ENCODE measurements at places on chromosomes 16 and 17.

DNA sequence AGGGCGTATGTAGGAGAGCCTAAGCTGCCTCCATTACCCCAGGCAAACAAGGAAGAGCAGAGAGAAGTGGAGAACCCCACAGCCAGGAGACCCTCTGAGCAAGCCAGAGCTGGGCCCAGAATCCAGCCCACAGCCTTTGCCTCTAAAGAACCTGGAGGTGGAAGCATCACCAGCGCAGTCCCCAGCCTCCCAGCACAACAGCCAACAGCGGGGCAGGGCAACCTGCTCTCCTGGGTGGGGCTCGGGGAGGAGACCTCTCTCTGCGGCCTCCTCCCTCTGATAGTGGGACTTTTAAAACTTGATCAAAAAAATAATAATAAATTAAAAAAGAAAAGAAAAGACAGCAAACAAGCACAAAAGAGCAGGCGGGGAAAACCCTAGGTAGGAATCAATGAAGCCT, 45.9 kb downstream of the AXIN2 start:
- no peak for DNase-seq

- no peak for DNase-seq
These were observed 181.2 kb upstream of the COX10 start for GRCh38 chr17:13888056-13888609.

- no peak for DNase-seq
These were observed 25.6 kb upstream of the PABPN1L start for GRCh38 chr16:88892065-88892464.

GRCh38 chr17:33520426-33521330, 227.6 kb upstream of the ASIC2 start:
- DNase-seq: peak; percentile 48

DNA sequence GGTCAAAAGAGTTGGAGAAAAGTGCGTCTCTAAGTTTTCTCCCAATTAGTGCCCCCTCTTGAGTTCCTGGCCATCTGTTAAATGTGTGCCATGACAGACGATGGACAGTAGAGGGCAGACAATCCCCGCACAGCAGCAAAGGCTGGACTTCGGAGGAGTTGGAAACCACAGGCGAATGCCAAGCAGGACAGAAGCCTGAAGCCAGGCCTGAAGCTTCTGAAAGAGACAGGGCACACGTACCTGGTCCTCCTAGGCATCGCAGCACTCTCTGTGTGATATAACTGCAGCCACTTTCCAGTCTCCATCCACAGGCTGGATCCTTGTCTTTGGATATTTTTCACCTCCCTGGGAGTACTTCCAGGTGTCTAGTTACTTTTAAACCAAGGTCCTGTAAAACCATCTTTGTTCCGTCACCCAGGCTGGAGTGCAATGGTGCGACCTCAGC, 14.5 kb downstream of the C17orf100 start:
- peak; percentile 76 for DNase-seq

DNA sequence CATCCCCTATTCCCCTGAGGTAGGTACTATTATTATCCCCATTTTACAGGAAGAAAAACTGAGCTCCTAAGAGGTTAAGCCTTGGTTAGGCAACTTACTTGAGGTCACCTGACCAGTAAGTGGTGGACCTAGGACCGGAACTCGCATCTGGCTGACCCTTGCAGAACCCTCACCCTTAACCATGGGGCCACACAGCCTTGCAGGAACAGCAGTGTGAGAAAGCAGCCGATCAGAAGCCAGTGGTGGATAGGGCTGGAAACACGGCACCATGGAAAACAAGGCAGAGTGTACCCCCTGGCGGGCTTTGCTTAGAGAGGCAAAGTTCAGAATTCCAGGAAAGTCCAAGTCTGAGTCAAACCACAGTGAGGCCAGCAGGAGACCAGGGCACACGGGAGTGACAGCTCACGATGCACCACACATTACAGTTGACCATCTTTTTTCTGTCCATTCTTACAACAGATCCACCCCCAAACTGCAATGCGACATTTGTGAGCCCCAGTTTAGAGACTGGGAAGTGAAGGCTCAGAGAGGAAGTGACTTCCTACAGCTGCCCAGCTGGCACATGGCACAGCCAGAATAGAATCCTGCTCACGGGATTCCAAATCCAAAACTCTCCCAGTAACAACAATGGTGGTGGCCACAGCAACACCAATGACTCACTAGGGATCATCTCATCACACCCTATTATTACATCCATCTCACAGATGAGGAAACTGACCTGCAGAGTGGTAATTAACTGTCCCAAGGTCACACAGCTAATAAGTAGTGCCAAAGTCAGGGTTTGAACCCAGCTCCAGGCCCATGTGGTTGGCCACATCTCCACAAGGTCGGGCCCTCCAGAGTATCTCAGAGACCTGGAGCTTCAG, 20.3 kb downstream of the KIFC3 start:
- DNase-seq: no peak

GRCh38 chr17:72616447-72616846, 476.0 kb downstream of the SLC39A11 start:
- no peak for DNase-seq

GRCh38 chr17:47267354-47267828, 13.8 kb downstream of the ITGB3 start:
- DNase-seq: no peak

- DNase-seq: no peak
These were observed 8.1 kb downstream of the C1QL1 start for GRCh38 chr17:44959821-44960531.

GRCh38 chr17:45224671-45225050, 3.0 kb downstream of the FMNL1 start:
- DNase-seq: no peak

DNA sequence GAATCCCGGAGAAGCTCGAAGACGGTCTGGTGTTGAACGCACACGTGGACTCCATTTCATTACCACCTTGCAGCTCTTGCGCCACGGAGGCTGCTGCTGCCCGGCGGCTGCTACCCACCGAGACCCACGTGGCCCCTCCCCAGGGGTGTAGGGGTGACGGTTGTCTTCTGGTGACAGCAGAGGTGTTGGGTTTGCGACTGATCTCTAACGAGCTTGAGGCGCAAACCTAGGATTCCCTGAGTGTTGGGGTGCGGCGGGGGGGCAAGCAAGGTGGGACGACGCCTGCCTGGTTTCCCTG, 1.7 kb upstream of the CBX4 start:
- DNase-seq: no peak

DNA sequence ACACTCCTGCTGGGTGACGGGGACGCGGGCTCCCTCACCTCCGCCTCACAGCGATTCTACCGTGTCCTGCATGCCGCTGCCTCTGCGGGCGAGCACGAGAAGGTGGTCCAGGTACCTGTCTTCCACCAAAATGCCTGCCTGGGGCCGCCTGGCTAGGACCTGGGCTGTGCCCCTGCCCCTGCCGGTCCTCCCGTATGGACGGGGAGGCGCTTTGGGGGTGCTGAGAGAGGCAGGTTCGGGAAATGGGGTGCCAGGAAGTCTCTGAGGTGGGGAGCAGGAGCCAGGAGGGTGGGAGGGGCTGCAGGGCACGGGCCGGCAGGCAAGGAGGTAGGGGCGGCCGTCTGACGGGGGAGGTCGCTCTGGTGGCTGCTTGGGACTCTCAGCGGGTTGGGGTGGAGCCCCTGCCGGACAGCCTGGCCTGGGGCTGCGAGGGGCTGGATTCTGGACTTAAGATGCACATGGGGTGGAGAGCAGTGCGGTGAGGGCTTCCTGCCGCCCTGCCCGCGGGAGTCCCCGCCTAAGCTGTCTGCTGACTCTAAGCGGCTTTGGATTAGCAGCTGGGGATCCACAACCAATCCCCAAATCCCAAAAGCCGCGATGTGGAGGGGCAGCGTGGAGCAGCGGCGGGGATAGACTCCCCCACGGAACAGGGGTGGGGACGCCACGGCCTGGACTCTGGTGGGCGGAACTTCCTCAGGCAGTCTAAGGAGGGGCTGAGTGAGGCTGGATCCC, 5.8 kb downstream of the CHTF18 start:
- no peak for DNase-seq

- DNase-seq: no peak
These were observed 11.8 kb downstream of the RFFL start for GRCh38 chr17:35051579-35052240.

- DNase-seq: no peak
These were observed 2.1 kb downstream of the HCRT start for GRCh38 chr17:42182927-42183734.
